ENCODE measurements at places on chromosomes 5 and 9.

- no peak for DNase-seq
Measured at GRCh38 chr5:149750596-149750995, 20.5 kb downstream of the PPARGC1B start.

DNA sequence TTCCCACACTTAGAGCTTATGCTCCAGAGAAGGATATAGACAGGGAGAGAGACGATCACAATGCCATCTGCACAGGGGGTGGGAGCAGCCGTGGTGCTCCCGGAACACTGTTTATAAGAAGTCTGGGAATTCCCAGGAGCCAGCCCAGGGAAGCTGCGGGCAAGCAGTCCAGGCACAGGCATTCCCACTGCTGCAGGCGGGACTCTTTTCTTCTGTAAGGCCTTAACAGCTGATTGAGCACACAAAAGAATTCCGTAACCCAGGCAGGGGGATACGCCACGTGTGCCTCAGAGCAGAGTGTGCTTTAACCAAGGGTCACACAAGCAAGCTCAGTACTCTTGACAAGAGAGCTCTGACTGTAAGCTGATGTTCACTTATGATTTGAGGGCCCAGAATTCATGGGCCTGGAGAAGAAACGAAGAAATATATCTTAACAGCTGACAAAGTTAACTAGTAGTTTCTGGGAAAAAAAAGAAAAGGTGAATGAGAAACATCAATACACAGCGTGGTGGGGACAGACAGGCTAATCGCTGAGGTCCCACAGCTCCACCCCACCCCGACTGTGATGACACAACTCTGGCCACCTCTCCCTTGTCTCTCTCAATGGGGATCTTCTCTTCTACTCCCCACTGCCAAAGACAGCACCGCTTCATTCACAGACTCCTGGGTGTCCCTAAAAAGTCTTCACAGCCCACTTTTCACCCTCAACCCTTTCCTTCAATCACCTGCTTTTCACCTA is 85.9 kb upstream of the SIMC1 start:
- peak; percentile 37 for DNase-seq

DNA sequence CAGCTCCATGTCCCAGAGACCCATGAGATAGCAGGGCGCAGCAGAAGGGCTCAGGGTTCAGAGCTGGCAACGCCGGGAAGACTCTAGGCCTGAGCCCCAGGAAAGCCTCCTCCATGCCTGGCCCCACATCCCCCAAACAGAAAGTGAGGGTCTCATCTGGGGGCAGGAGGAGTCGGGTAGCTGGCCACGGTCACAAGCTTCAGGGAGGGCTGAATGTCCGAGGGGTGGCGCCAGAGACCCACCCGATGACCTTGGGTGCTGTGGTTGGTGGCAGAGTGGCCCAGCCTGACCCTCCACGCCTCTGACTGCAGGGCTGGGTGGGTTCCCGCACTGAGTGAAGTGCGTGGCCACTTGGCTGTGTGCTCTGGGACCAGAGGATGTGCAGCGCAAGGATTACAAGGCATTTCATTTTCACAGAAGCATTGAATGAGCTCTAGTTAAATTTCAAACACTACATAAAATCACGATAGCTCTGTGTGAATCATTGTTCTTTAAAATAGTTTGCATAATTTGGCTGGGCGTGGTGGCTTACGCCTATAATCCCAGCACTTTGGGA is 3.0 kb downstream of the C8G start:
- DNase-seq: peak; percentile 74

GRCh38 chr5:23343121-23343520 is 164.3 kb upstream of the PRDM9 start:
- no peak for DNase-seq

DNA sequence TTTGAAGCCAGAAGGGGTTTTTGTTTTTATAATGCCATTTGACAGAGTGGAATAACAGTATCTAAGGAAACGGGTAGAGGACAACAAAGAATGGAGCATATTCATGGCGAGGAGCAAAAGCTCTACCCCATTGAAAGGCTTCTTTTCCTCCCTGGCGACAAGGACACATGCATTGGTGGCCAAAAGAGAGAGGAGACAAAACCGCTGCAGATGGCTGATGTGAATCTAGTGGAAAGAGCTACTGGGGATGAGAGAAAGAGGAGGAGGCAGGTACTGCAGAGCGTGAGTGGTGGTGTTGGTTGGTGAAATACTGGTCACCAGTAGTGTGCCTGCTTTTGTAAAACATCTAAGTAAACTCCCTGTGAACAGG is 491 bp downstream of the APC start:
- no peak for DNase-seq

- peak; percentile 14 for DNase-seq
Measured at GRCh38 chr9:110476251-110476650, 103.3 kb downstream of the SVEP1 start.

- DNase-seq: no peak
Measured at GRCh38 chr9:136373300-136374182, at the start of gene CARD9. Gene CARD9 (minus strand): TSS chr9:136373669. CDS start chr9:136372078, 1,591 bp downstream.

- no peak for DNase-seq
Measured at GRCh38 chr5:14465776-14466175, 115.8 kb upstream of the OTULINL start.

- DNase-seq: no peak
Measured at GRCh38 chr5:59123595-59124561, 541.0 kb downstream of the RAB3C start.

DNA sequence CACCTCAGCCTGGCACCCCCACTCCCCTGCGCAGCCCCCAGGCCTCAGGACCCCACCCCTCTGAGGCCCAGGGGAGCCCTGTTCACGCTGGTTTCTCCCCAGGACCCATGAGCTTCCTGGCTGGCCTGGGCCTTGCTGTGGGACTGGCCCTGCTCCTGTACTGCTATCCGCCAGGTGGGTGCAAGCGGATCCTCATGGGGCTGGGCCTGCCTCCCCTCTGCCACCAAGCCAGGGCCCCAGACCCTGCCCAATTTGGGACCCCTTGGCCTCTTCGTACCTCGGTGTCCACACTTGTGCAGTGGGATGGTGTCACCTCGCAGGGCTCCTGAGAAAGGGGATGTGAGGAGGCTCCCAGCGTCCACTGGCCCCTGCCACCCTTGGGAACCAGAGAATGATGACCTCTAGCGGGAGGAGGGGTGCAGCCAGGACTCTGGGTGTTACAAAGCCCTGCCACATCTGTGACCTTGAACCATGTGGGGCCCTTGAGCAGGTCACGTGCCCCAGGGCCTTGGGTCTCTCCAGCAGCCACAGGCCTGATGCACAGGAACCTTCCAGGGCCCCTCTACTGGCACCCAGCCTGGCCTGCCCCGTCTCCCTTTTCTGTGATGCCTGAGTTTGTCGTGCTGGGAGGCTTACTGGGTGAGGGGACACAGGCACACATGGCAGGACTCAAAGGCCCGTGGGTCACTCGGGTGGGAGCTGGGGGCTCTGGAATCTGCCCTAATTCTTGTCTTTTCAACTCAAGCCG is 16.3 kb downstream of the CARD19 start:
- no peak for DNase-seq

DNA sequence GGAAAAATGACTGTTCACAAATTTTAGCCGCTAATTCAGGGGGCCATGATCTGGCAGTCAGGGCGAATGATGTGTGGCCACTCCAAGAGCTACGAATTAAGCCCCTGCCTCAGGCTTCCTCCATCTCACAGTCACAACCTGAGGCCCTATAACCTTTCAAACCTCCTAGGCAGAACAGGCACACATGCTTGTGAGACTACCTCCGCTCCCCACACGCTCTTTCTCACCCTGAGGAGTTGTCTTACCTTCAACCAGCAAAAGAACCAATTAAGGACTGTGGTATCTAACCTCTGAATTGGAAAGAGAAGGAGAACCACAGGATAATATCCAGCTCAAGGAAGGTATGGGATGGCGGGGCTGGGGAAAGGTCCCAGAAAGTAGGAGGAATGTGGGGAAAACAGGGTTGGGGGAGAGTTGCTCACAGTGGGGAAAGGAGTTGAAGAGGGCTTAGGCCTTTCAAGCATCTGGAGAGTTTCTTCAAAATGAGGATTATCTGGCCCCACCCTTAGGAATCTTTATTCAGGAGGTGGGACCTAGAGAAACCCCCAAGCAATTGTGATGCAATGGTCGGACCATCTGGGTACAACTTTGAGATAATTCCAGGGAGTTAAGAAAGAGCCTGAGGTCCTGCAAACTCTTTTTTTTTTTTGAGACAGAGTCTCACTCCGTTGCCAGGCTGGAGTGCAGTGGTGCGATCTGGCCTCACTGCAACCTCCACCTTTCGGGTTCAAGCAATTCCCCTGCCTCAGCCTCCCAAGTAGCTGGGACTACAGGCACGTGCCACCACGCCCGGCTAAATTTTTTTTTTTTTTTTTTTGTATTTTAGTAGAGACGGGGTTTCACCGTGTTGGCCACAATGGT is 5.5 kb downstream of the PCDH1 start:
- DNase-seq: no peak

- DNase-seq: no peak
Measured at GRCh38 chr9:121485623-121486022, 14.0 kb downstream of the GGTA1 start.

- DNase-seq: no peak
Measured at GRCh38 chr5:160048131-160048530, 39.2 kb downstream of the TTC1 start.

DNA sequence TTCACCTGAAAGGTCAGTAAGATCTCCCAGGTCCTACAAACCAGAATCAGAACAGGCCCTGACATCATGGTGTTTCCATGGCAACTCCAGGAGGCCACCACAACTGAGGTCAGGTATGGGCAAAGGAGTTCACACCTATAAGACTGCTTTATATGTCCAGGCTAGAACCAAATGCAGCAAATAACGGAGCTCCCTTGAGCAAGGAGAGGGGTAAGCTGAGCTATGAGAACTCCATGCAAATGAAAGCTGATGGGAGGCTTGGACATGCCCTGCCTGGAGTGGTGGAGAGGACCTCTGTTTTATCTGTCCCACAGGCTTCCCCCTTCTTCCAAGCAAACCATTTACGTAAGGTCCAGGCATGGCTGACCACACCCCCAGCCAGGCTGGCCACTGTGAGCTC is 207.7 kb downstream of the SPOCK1 start:
- no peak for DNase-seq

DNA sequence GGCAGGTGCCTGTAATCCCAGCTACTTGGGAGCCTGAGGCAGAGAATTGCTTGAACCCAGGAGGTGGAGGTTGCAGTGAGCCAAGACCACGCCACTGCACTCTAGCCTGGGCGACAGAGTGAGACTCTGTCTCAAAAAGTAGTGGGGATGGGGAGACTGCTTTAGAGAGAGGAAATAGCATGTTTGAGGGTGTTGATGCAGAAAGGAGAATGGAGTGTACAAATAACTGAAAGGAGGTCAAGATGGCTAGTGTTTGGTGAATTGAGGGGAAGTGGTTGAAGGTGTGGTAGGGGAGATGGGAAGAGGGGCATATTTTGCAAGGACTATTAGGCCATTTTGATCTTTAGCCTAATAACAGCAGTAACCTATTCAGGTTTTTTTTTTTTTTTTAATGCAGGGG is 18.2 kb downstream of the TENT2 start:
- no peak for DNase-seq

DNA sequence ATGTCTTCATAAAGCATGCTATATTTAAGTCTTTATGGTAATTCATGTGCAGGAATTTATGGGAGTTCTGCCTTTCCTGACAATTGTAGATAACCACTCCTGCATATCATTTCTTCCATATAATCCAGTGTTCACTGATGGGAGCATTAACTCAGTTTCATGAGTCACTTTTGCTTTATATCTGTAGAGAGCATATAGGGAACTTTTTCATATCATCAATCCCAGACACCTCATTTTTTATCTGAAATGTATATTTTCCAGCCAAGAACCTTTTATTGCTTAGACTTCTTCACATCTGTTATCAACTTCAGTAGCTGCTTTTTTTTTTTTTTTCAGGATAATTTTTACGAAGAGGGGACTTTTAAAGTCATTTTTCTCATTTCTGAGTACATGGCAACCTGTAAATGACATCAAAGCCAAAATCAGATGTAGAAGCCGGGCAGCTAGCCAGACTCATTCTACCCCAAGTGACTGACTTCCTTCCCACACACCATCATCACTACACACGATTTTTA is 41.1 kb downstream of the NFX1 start:
- DNase-seq: no peak

GRCh38 chr9:107914151-107914550 is 424.6 kb upstream of the KLF4 start:
- no peak for DNase-seq

DNA sequence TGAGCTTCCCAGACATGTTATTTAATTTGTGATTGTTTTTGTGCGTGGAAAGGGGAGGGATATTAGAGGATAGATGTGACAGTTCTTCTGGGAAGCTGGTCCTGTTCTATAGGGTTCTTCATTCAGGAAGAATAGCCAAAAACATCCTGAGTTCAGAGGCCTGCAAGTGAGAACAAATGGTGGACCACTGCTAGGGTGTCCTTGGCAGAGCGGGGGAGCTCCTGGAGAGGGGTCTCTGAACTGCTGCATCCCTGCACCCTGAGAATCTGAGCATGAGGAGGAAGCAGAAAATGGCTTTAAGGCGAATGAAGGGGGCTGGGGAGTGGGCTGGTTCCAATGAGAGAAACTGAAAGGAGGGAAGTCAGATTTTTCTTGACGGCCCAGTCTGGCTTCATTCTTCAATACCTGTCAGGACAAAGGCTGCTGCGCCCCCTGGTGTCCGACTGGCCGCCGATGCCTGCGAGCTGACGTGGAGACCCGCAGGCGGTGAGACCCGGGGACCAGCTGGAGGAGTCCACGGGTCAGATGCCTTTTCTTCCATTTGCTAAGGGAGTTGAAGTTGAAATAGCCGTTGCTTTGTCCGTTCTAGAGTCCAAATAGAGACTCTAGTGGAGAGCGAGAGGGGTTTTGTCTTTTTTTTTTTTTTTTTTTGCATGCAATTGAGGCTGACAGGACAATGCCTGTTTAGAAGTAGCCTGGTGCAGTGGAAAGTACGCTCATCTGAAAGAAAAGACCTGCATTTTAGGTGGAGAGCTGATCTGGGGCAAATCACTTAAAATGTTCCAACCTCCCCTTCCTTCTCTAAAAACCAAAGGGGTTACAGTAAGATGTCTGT is 39.5 kb upstream of the NFIB start:
- DNase-seq: peak; percentile 98

- peak; percentile 36 for DNase-seq
Measured at GRCh38 chr9:78601957-78602565, 305.1 kb downstream of the PSAT1 start.

GRCh38 chr9:37947977-37948376 is 44.0 kb upstream of the SLC25A51 start:
- no peak for DNase-seq

GRCh38 chr5:98940581-98940980 is 11.8 kb upstream of the CHD1 start:
- no peak for DNase-seq

DNA sequence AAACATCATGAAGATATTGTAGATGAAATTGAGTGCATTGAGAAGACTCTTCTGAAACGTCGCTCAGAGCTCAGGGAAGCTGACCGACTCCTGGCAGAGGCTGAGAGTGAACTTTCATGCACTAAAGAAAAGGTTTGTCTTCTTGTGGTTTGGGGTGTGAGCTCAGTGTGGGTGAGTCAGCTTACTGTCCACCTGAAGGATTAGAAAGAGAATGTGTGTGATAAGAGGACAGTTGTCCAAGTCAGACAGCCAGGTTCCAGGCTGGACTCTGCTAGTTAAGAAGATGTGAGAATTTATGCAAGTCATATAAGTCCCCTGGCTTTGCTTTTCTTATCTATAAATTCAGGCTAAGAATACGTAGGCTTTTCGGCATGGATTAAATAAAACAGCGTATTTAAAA is 46.9 kb downstream of the RAB14 start:
- no peak for DNase-seq

Data from WTC11 (cell line).